ENCODE measurements at places on chromosomes 16 and 17. TPM values are rescaled to one million over a fixed set of nuclear protein-coding genes. Genes with fewer than 3 reads are reported as not detected.
A peak's percentile ranks its signal among the peaks of the same experiment; 100 is the strongest.

Gene VKORC1
- total RNA-seq = 65.0 TPM

Gene KRT14
- total RNA-seq = 82.1 TPM

Gene VTN
- total RNA-seq = 2.1 TPM

Gene CDH13
- 7.5 TPM for total RNA-seq

Gene PIK3R5
- 15.1 TPM for total RNA-seq

Gene COL1A1
- total RNA-seq = 262 TPM

GRCh38 chr16:80720804-80721371 lies 83.5 kb downstream of the CDYL2 start:
- no peak for DNase-seq

GRCh38 chr16:11547118-11547916 lies 39.4 kb downstream of the LITAF start:
- DNase-seq = no peak

GRCh38 chr16:50152351-50152806 lies 727 bp upstream of the TENT4B start:
- DNase-seq = peak; percentile 66

DNA sequence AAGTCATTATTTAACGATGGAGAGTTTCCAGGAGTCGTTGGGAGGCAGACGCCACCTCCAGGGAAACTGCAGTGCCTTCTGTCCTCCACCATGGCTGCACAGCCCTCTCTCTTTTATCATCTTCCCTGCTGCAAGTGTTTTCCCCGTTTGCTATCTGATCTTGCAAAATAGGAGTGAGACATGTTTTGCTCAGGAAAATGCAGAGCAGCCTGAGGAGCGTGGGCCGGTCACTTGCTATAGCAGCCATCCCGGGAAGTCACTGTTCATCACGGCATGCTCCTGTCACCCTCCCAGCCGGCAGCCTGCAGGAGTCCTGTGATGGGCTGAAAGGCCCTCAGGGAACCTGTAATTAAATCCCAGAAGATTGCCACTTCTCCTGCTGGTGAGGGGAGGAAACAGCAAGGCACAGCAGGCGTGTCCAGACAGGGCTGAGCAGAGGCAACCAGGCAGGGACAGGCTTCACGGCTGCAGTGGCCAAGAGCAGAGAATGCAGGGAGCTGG lies 143.1 kb downstream of the GSG1L start:
- no peak for DNase-seq

DNA sequence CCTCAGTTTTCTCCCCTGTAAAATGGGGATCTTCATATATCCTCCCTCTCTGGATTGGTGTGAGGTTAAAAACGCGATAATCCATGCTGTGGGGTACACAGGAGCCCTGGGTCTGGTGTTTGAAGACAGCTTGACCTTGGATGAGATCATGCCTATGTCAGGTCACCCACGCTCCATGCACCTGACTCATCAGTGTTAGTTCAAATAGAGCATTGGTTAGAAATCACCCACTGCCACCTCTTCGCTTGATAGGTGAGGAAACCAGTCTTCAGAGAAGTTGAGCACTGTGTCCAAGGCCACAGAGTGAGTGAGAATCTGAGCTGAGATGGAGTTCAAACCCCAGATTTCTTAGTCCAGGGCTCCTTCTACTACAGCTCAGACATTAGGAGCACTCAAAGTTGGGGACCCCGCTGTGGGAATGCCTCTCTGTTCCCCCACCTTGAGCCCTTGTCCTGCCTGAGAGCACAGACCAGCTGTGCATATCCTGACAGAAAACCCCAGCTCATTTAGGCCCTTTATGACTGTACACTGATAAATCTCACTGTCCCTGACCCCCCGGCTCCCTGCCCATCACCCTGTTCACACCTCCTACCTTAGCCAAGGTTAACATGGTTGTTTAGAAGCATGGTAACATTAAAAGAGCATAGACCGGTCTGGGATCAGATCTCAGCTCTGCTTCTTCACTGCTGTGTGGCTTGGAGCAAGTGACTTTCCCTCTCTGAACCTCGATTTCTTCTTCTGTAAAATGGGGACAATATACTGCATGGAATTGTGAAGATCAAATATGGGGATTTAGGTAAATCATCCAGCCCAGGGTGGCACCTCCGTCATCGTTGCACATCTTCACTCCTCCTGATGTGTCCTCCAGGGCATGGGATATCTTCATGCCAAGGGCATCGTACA lies 22.4 kb upstream of the LGALS9 start:
- DNase-seq = no peak

DNA sequence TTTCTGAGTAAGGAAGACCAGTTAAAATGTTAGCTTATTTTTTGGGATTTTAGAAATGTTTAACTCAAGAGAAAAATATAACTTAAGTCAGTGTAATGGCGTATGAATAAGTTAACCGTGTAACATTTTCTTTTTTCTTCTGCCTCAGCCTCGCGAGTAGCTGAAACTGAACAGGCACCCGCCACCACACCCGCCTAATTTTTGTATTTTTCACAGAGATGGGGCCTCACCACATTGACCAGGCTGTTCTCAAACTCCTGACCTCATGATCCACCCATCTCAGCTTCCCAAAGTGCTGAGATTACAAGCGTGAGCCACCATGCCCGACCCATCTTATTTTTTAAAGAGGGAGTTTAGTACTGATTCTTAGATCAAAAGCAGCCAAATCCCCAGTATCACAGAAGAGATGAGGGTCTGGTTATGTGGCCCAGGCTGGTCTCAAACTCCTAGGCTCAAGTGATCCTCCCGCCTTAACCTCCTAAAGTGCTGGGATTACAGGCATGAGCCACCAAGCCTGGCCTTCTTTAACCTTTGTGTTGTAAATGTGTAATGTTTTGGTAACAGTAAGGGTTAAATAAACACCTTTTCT lies 16.8 kb downstream of the PITPNC1 start:
- no peak for DNase-seq

DNA sequence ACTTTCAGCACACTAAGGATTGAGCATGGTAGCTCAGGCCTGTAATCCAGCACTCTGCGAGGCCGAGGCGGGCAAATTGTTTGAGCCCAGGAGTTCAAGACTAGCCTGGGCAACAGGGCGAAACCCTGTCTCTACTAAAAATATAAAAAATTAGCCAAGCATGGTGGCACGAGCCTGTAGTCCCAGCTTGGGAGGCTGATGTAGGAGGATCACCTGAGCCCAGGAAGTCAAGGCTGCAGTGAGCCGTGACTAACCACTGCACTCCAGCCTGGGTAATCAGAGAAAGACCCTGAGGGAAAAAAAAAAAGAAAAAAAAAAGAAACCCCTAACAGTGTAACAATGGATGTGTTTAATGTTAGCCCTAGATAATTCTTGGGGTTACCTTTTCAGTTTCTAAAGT lies 24.0 kb downstream of the PARN start:
- no peak for DNase-seq

- no peak for DNase-seq
Observed at GRCh38 chr16:56192986-56193945, 2.0 kb downstream of the GNAO1 start.

DNA sequence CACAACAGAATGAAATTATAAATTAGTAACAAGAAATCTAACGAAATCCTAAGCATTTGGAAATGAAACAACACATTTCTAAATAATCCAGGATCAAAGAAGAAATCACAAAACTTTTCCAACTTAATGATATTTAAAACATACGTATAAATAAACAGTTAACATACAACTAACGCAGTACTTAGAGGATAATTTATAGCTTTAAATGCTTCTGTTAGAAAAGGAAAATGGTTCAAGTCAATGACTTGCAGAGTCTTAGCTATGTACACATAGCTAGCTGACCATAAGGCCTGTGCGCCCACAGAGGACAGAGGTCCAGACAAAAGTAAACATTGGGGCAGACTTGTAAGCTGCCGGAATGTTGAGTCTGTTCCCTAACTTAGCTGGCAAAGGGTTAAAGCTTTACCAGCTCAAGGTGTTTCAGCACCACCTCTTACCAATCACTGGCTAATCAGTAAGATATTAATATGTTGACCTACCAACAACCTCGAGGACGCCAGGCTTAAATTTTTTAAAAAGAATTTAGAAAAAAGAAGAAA lies 84.6 kb downstream of the PARN start:
- no peak for DNase-seq

- no peak for DNase-seq
Observed at GRCh38 chr17:48878920-48879898, 13.4 kb upstream of the ATP5MC1 start.

- DNase-seq = peak; percentile 71
Observed at GRCh38 chr17:71975331-71975801, 145.5 kb upstream of the SOX9 start.

GRCh38 chr16:85170590-85171003 lies 58.3 kb upstream of the CIBAR2 start:
- DNase-seq = no peak

- no peak for DNase-seq
Observed at GRCh38 chr16:10539236-10539635, 41.2 kb downstream of the EMP2 start.

- no peak for DNase-seq
Observed at GRCh38 chr17:40824015-40824832, 1.8 kb upstream of the KRT10 start.

- no peak for DNase-seq
Observed at GRCh38 chr16:19933740-19934139, 49.1 kb upstream of the GPRC5B start.

- no peak for DNase-seq
Observed at GRCh38 chr17:10357768-10358167, 15.0 kb downstream of the MYH13 start.

DNA sequence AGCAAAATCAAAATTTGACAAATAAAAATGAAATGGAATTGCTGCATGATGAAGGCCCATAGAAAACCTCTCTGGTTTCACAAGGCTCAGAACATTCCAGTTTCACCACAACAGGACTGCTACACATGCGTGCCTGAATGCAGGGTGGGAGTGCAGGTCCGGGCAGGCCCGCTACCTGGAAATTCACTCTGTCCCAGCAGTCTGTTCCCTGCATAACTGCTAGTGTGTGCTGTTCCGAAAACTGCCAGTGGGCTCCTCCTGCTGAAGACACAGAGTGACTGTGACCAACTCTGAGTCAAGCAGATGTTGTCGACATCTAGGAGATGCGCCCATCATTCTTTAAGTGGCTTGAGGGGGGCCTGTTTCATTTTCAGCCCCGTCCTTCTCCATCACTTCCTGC lies 284.8 kb upstream of the MAF start:
- no peak for DNase-seq

- DNase-seq = no peak
Observed at GRCh38 chr17:73284354-73284753, 22.7 kb upstream of the CPSF4L start.

GRCh38 chr17:42283241-42284023 lies 4.9 kb upstream of the STAT5A start:
- peak; percentile 52 for DNase-seq

GRCh38 chr17:49388290-49388640 lies 26.2 kb upstream of the ZNF652 start:
- no peak for DNase-seq

DNA sequence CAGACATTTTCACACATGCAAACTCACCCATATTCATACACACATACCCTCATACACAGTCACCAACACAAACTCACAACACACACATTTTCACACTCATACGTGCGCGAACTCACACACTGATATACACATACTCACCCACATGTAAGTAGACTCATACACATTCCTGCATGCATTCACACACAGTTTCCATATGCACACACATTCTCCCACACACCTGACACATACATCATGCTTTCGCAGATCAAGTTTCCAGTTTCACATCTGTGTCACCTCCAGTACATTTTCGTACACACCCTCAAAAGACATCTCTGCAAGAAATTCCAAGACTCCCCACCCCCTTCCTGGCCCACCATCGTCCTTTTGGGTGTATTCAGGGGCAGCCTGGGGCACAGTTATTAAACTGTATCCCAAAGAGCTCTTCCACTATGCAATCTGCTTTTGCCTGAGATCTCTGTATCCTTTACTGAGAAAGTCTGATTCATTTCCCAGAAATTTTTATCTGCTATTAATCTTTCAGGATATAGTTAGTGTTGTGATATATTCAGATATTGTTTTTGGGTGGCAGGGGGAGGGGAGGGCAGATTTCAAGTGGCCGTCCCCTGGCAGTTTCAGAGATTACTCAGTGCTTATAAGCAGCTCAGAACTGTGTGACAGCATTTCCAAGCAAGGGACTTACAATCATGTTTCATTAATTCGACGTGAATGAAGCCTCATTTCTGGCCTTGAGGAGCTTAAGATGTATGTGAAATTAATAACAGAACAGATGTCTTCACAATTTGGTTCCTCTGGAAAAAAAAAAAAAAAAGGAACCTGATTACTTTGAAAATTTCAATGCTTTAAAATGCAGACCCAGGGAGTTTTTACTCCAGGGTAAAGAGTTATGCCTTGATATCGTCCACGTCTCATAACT lies 35.3 kb upstream of the MMP2 start:
- DNase-seq = no peak

Data from sciatic nerve (tissue), 2 donors.